ENCODE measurements at places on chromosomes 1 and 21.

DNA sequence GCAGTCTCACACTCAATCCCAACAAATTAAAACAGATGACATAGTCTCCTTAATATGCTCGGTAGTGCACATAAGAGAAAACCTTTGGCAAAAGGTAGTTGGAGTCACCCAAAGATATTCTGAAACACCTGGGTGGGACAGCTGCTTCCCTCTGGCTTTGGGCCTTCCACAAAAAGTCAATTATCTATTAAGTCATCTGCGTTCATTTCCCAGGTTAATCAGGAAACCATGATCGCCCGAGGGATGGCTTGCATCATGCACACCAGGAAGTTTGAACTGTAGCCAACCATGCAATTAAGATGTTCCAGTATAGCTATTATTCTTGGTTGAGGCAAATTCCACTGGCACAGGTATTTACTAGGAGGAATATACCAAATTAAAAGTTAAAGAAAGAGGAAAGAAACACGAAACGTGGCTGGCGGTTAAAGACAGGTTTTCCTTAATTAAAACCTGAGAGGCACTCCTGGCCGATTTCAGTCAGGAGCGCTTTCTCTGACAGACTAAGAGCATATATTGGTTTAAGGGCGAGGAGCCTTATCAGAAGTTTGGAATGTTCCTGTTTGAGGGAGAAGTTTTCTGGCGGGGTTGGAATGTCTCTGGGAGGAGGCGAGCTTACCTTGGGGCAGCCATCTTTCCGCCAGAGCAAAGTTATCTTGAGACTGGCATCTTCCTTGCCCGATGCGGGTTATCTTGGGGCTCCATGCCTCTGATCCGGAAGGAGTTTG, 19.9 kb downstream of the CLDN17 start:
- no peak for DNase-seq

DNA sequence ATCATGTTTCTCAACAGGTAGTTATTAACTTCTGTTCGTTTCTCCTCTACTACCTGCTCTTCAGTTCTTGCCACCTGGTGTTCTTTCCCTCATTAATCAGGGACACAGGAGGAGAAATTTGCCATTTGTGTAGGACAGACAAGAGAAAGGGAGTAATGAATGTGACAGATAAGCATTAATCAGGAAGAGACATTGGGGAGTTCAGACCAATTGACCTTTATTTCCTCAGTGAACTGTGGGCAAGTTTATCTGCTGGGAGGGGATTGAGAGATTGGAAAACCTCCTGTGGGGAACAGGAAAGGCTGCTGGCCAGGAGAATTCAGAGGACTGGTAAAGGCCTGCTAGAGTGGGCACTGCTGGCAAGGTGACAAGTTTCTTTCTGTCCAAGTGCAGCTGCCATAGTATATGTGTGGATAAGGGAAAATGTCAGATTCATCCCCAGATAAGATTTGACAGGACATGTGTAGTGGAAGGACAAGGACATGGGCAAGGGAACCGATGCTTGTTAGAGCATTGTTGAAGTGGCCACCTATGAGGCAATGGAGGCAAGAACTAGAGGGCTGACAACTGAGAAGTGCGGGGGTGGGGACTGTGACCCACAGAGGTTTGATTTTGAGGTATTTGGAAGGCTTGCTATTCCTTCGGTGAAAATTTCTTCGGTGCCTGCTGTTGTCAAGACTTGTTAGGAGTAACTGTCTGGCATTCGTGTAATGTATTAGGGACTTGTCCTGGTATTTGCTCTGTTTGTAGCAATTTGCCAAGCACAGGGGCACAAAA, 12.6 kb downstream of the SZT2 start:
- no peak for DNase-seq

DNA sequence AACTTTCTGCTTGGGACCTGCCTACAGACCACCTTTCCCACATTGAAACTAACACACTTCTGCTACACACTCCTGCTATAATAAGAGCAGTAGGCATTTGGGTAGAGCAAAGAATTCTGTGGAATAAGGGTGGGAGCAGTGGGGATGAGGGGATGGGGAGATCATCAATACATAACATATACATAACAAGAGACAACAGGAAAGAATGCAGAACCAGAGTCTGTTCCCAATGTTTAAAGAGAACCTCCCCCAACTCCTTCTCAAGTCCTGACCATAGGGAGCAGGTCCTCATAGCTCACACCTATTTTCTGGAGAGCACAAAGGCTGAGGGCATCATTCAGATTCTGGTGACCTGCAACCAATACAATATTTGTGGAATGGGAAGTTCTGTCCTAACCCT, 121.6 kb upstream of the BARHL2 start:
- DNase-seq: no peak

DNA sequence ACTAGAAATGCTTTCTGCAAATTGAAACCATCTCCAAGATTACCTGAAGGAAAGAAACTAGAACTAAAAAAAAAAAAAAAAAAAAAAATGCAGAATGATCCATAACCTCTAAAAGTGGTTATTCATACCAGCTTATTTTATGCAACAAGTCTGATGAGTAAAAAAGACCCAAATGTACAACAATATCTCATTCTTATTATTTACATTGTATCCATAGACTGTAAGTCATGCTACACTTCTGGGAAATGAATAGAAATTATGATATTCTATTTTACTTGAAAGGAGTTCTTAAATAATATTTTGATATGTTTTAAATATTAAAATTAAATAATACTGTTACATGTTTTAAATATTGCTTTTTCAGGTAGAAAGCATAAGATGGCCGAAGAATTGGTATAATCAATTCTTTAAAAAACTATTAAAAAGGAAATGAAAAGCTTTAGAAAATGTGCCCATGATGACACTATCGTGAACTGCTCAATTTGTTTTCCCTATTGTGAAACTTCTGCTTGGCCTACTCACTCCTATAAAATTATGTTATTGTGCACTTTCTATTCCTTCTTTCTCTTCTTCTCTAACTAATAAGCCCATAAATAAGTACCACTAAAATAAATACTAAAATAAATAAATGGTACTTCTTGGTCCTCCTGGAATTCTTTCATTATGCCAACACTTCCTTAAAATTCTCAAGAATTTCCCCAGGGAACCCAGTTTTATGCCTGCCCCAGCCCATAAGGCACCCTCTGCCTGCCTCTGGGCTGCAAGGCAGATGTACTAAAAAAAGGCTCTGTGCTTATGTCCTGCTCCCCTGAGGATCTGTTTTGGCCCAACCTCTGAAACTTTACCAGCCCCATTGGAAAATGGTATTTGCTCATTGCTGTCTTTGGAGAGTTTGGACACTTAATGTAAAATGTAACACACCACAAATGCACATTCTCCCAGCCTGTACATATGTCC, 18.1 kb downstream of the SAMSN1 start:
- DNase-seq: no peak

GRCh38 chr1:97791251-97791650, 129.6 kb downstream of the DPYD start:
- no peak for DNase-seq

- no peak for DNase-seq
Measured at GRCh38 chr1:69321311-69321710, 246.4 kb upstream of the LRRC7 start.
